ENCODE measurements at places on chromosomes 12 and 14. TPM values are rescaled to one million over a fixed set of nuclear protein-coding genes. Genes with fewer than 3 reads are reported as not detected.

DNA sequence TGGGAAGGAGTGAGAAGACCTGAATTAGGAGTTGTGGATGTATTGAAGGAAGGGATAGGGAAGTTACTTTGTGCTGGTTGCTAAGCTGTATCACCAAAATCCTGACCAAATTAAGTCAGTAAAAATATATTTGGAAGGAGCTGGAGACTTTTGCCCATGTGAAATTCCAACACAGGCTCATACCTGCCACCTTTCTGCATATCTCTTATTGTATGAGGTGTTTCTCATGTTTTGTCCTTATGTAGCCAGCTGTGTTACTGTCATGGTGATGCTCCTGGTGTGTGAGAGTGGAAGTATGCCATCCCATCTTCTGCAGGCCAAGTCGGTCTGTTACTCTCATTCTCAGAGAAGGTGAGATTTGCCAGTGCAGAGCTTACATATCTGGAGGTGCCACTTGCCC, 29.4 kb upstream of the RNU6-8 start:
- DNase-seq = no peak

- no peak for DNase-seq
These were observed 75.2 kb downstream of the TMEM121 start for GRCh38 chr14:105601360-105602242.

Gene SERPINA6
- total RNA-seq = not detected

DNA sequence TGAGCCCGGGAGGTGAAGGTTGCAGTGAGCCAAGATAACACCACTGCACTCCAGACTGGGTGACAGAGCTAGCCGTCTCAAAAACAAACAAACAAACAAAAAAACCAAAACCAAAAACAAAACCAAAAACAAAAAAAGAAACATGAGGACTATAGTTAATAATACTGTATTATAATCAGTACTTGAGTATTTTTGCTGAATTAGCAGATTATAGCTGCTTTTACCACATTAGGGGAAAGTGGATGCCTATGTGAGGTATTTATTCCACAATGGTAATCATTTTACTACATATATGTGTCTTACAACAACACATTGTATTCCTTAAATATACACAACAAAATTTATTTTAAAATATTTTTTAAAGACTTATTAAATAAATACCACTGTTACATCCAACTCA, 101.4 kb upstream of the PPP4R3A start:
- DNase-seq = no peak

Gene CCDC175
- not detected for total RNA-seq

- DNase-seq = no peak
These were observed 173.0 kb upstream of the NTF3 start for GRCh38 chr12:5258926-5259325.

Gene GLT1D1
- total RNA-seq = not detected

- DNase-seq = no peak
These were observed 173.5 kb downstream of the ANO6 start for GRCh38 chr12:45389426-45389825.

Gene PZP
- not detected for total RNA-seq

- no peak for DNase-seq
These were observed 232.4 kb downstream of the AEBP2 start for GRCh38 chr12:19671695-19672094.

Gene RNF212B
- not detected for total RNA-seq

Gene SCNN1A
- total RNA-seq = not detected

DNA sequence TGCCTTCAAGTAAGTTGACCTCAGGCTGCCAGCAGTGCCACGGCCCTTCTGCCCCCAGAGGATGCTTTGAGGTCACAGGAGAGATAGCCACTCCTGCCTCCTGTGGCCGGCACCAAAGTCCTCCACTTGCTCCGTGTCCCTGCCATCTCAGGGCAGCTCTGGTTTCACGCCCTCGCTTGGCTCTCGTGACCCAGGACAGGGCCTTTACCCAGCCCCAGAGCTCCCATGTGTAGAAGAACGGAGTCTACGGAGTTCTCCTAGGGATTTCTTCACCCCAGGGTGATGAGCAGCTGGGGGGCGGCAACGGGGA, 178.1 kb downstream of the ADGRD1 start:
- no peak for DNase-seq

GRCh38 chr14:105196265-105196960, 15.3 kb upstream of the NUDT14 start:
- DNase-seq = no peak

DNA sequence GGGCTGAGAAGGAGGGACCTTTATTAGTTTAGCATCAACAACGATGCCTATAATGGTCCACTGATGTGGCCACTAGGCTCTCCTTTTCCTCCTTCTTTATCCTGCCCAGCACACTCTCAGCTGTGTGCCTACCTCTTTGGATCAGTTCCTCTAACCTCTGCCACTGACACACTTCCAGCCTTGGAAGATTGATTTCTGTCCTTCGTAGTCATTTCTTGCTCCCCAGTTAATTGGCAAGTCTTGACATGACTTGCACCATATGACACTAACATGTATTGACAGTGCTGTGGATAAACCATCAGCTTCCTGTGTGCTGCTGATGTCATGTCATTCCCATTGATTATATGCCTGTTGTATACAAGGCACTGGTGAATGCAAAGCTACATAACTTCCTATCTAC, 90.2 kb upstream of the PLEKHG7 start:
- DNase-seq = no peak

Gene SLC38A6
- total RNA-seq = 96.8 TPM

Gene TOMM20L
- not detected for total RNA-seq

DNA sequence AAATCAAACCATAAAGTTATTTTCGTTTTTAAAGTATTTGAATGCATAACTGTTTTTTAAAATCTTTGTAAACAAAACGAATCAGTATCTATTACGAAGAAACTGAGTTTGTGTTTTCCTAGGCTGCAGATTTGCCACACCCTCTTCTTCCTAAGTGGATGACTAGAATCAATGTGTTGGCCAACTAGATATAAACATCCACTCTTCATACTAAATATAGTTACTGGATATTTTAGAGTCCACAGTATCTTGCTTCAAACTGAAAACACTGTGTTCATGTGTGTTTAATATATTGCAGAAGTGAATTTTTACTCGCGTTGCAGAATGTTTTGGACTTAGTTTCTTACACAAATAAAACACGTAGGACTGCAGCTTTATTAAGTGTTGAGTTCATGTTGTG, 63.2 kb downstream of the KLHL28 start:
- DNase-seq = no peak
